ENCODE measurements at places on chromosomes 2 and 18. TPM values are rescaled to one million over a fixed set of nuclear protein-coding genes. Genes with fewer than 3 reads are reported as not detected.

DNA sequence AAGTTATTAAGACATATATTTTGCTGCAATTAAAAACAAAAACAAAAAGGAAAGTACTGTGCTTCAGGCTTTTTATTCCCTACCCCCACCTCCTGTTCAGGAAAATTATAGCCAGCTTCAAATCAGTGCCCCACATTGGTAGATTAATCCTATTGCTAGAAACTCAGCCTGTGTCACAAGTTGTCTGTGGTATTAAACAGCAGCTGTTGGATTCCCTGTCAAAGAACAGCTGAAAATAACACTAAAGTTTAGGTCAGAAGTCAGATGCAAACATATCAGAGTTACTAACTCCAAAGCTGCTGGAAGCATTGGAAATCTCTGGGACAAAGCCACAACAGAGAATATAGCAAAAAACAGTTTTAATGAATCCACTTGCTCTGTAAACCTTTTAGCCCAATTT lies 818 bp upstream of the CCDC141 start:
- no peak overlapping the region for H3K27ac ChIP-seq
- DNase-seq: no peak
- peak overlapping the region; percentile 31 for H3K4me3 ChIP-seq
- H3K27me3 ChIP-seq: no peaks in the 10 kb centered on the region
- peaks cover 12% of the 10 kb centered on the region for H3K36me3 ChIP-seq

Gene CCDC102B
- total RNA-seq: 4.7 TPM

- H3K4me1 ChIP-seq: no peaks in the 10 kb centered on the region
- H3K4me3 ChIP-seq: no peak overlapping the region
- no peak overlapping the region for H3K27ac ChIP-seq
- H3K27me3 ChIP-seq: peaks cover 5% of the 10 kb centered on the region
- H3K36me3 ChIP-seq: no peaks in the 10 kb centered on the region
Measured at GRCh38 chr2:195871326-195871725, 197.3 kb downstream of the DNAH7 start.

DNA sequence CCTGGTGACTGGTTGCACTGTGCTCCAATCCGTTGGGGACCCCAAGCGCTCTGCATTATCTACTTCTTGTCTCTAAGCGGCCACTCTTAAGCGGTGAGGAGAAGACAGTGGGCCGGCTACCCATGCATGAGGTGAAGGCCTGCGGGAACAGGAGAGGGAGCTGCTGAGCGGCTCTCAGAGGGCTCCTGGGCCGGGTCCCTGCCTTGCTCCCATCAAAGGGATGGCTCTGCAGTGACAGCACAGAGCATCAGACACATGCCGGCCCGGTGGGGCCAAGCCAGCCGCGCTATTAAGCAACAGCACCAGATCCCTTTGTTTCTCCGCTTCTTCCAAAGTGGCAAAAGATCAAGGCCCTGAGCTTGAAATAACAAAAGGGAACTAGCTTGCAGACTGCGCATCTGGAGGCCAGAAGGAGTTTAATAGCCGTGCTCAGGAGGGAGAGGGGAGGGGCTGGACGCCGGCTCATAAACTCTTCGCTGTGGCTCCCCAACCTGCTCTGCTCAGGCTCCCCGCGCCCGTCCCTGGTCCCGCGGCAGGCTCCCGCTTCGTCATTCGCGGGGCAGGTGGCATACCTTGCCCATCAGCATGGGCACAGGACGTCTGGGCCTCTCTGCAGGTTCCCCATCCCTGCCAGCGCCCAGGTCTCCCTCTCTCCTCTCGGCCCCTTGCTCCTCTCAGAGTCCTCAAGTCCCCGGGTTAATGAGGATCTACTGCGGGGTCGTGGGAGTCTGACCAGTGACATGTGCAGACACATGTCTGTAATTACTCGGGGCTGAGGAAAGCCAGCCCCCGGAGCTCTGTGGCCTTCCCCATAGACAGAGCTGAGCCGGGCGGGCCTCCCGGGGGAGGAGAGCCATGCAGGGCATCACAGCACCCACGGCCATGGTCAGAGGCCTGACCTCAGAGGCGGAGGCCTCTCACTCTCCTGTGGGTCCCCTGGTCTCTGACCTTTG lies 96.7 kb downstream of the ASB1 start:
- H3K4me3 ChIP-seq: no peak overlapping the region
- H3K27ac ChIP-seq: no peak overlapping the region
- DNase-seq: no peak
- H3K27me3 ChIP-seq: peaks cover 9% of the 10 kb centered on the region

DNA sequence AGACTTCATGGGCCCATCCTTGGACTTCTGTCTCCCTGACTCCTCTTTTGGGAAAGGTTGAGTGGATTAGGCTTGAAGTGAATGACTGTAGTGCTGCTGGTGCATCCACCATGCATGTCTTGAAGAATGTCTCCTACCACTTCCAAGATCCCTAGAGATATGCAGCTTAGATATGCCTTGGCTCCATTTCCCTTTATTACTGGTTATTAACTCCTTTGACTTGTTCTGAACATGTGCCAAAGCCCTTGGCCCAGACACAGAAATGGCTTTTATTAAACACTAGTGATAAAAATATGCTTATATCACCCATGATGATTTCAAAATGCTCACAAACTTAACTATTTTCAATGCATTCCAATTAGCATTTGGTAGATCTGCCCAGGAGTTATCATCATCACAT lies 90.0 kb upstream of the SLC14A2 start:
- H3K36me3 ChIP-seq: no peaks in the 10 kb centered on the region
- H3K27me3 ChIP-seq: peaks cover 8% of the 10 kb centered on the region
- no peak for DNase-seq
- no peak overlapping the region for H3K27ac ChIP-seq
- no peak overlapping the region for H3K4me3 ChIP-seq
- no peaks in the 10 kb centered on the region for H3K4me1 ChIP-seq

Gene NT5C1B
- not detected for total RNA-seq

GRCh38 chr2:109452318-109453305 lies 161.2 kb downstream of the SEPTIN10 start:
- H3K27me3 ChIP-seq: no peaks in the 10 kb centered on the region
- no peaks in the 10 kb centered on the region for H3K4me1 ChIP-seq
- H3K36me3 ChIP-seq: no peaks in the 10 kb centered on the region
- H3K27ac ChIP-seq: no peak overlapping the region
- H3K4me3 ChIP-seq: no peak overlapping the region
- DNase-seq: no peak

DNA sequence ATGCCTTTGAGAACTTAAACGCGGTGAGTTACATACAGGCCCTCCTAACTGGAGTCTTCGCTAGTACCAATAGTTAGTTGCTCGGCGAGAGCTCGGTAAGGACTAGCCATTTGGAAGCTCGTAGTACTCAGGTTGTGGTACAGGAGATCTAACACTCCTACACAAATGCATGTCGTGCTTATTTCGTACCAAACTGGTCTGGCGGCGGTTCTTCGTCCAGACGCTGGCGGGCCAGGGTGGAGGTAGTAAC lies 346 bp upstream of the VRK2 start:
- no peaks in the 10 kb centered on the region for H3K27me3 ChIP-seq
- peaks cover 15% of the 10 kb centered on the region for H3K36me3 ChIP-seq
- DNase-seq: no peak
- H3K4me3 ChIP-seq: peak overlapping the region; percentile 85
